C1 segment of cervical spinal cord (tissue), 14 donors: ENCODE measurements at places on chromosomes 6 and 20.

DNA sequence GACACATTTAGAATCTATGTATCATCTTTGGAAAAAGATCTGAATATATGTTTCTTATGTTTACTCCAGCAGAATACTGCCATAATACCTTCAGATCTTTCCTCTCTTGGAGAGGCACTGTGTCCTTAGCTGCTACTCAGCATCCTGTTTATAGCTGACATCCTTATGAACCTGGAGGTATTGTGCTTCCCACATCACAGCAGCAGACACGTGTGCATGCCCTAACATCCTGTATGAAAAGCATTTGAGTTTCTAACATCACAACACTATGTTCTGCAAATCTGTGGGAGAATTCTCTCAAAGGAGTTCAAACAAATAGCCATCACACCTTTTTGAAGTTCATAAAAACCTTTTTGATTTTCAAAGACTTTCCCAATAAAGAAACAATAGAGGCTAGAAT, 216.0 kb downstream of the GJA1 start:
- no peak for DNase-seq

DNA sequence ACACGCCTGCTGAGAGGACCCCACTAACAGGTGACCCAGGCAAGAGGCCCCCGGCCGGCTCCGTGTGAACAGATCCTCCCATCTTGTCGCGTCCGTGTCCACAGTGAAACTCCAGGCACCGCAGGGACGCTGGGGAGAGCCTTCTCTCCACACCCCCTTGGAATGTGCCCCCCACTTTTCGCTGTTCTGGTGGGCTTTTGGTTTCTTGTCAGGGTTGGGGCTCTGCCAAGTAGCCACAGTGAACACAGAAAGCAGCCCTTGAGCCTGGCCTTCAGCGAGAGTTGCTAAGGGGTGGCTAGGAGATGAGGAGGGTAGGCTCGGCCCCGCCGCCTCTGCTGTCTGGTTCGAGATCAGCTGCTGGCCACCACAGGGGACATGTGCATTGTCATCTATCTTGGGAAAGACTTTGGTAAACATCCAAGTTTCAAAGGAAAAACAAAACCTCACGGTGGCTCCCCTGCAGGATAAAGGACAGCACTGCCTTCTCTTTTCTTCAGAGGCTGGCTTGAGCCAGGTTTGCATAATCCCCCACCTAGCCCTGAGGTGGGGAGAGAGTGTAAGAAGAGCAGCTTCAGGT, 22.7 kb downstream of the SYNDIG1 start:
- DNase-seq = no peak

- DNase-seq = no peak
Measured at GRCh38 chr6:34385793-34386195, 6.7 kb downstream of the NUDT3 start.

- no peak for DNase-seq
Measured at GRCh38 chr20:46807998-46808397, 86.6 kb upstream of the EYA2 start.

DNA sequence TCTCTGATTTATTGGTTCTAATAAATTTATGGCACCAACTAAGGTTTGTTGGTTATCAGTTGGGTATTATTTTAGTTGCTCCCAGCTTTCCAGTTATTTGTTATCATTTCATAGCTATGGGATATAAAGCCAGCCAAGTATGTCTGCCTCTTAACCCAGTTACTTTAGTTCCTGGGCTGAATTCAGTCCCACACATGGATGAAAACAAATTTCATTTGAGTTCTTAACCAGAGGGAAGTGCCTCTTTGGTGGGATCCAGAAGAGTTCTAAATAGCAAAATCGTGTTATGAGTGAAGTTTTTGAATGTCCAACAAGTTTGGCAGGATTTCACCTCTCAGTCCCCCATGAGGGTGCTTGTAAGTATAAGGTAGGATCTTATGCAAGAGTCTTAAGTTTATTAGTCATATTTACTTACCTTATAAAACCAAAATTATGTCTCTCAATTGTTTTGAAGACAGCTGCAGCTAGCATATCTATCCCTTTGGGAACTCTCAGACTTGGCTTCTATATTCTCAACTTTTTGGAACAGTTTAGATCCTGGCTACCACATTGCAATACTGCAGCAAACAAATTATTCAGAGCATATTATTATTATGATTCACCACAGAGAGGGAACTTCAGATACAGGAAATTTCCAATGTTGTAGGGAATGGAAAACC, 683.6 kb downstream of the BCKDHB start:
- DNase-seq = no peak
